Pancreas (tissue), 10 donors: ENCODE measurements at places on chromosomes 3 and 15. TPM values are rescaled to one million over a fixed set of nuclear protein-coding genes. Genes with fewer than 3 reads are reported as not detected.

GRCh38 chr3:177835917-177836316 lies 638.6 kb upstream of the TBL1XR1 start:
- H3K27ac ChIP-seq, result no peak overlapping the region
- H3K4me1 ChIP-seq, result peaks cover 6% of the 10 kb centered on the region
- H3K4me3 ChIP-seq, result no peak overlapping the region
- no peaks in the 10 kb centered on the region for H3K27me3 ChIP-seq
- no peaks in the 10 kb centered on the region for H3K36me3 ChIP-seq

- H3K4me3 ChIP-seq, result no peak overlapping the region
- H3K27ac ChIP-seq, result no peak overlapping the region
- no peak for DNase-seq
- no peaks in the 10 kb centered on the region for H3K27me3 ChIP-seq
- peaks cover 24% of the 10 kb centered on the region for H3K4me1 ChIP-seq
Observed at GRCh38 chr15:39181940-39182339, 398.9 kb upstream of the THBS1 start.

- H3K4me3 ChIP-seq, result no peak overlapping the region
- H3K36me3 ChIP-seq, result no peaks in the 10 kb centered on the region
- H3K27ac ChIP-seq, result no peak overlapping the region
- no peaks in the 10 kb centered on the region for H3K4me1 ChIP-seq
Observed at GRCh38 chr15:89367485-89368451, 33.1 kb upstream of the POLG start.

LRRIQ4 gene
- not detected for total RNA-seq

DNA sequence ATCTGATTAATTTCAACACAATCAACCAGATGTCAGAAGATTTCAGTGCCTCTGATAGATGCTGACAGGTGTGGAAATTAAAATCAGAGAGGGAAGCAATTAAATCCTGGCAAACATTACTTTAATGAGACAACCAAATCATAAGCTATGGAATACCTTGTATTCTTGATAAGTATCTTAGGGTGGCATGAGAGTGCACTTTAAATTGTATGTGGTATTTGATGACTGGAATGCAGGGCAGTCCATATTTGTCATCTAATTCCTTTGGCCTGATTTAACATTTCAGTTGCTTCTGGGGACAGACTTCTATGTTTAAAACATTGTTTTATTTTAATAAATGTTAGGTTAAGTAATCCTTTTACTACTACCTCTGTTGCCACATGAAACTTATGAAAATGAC lies 184.1 kb downstream of the LPP start:
- DNase-seq, result no peak
- no peak overlapping the region for H3K27ac ChIP-seq
- H3K4me1 ChIP-seq, result peaks cover 2% of the 10 kb centered on the region
- no peaks in the 10 kb centered on the region for H3K27me3 ChIP-seq

PLA2G4E gene
- not detected for total RNA-seq
